ENCODE measurements at places on chromosomes 6 and 20.

DNA sequence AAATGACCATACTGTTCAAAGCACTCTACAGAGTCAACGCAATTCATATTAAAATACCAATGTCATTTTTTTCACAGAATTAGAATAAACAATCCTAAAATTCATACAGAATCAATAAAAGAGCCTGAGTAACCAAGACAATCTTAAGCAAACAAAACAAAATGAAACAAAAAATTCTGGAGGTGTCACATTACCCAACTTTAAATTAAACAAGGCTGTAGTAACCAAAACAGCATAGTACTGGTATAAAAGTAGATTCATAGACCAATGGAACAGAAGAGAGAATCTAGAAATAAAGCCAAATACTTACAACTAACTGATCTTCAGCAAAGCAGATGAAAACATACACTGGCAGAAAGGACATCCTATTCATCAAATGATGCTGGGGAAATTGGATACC, 346.9 kb upstream of the JAG1 start:
- no peak for DNase-seq

- peak; percentile 1 for DNase-seq
These were observed 814.8 kb downstream of the MAFB start for GRCh38 chr20:39874049-39874893.

DNA sequence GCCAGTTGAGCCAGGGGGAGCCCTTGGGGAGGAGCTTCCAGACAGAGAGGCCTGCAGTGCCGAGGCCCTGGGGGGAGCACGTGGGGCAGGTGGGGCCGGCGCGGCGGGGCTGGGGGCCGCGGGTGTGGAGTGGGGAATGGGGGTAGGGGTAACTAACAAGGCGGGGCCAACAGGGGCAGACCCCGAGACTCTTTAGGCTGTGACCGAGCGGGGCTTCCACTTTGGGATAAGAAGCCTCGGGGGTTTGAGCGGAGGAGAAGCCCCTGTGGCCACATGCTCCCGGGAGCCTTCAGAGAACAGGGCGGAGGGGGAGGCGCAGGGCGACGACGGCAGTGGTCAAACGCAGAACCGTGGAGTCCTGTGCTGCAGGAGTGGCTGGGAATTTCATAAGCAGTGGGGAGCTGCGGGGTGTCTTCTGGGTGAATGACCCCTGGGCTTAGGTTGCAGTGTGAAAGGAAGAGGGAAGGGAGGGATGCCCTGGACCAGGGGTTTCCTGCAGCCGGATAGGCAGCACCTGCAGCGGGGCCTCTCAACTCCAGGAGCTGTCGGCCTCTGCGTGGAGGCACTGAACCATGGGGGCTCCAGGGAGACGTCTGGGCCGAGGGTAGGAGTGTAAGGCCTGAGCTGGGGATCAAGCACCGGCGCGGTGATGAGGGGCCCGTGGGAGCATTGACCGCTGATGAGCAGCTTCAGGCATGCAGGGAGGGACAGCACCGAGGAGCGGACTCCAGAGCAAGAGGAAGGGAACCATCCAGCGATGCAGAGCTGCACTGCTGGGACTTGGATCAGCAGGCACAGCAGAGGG, 121.0 kb downstream of the SYNDIG1 start:
- DNase-seq, result no peak

- no peak for DNase-seq
These were observed 57.4 kb downstream of the PRL start for GRCh38 chr6:22239261-22239921.

DNA sequence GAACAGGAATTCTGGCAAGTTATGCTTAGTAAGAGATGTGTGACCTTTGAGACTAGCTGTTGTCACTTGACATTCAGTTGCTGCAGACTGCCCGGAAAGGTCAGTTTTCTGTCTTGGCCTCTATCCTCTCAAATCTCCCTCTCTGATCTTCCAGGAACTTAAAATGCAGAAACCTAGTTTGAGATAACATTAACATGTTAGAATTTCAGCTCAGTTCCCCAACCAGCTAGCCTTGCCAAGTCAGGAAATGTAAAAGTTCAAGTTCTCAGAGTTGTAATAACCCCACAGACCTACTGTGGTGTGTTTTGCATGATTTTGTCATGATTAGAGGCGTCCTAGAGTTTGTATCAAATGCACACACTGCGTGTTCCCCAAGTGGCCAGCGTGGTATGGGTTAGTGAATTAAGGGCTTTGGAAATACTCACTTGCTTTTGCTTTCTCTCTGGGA, 46.6 kb downstream of the DUSP22 start:
- no peak for DNase-seq

DNA sequence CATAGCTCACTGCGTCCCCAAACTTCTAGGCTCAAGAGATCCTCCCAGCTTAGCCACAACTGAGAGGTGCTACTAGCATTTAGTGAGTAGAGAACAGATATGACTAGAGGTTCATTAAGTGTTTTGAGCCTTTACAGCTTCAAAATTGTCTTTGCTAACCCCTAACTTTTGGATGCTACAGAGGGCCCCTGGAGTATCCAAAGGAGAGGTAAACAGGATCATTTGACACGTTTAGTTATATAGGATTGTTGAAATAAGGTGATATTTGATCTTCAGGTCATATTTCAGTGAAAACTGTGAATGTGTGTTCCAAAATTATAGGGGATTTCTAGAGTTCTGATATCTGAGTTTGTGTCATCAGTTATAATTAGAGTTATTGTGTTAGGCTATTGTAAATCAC, 19.2 kb upstream of the HFE start:
- no peak for DNase-seq

GRCh38 chr6:153001767-153002612, 519 bp downstream of the MTRF1L start:
- peak; percentile 29 for DNase-seq

DNA sequence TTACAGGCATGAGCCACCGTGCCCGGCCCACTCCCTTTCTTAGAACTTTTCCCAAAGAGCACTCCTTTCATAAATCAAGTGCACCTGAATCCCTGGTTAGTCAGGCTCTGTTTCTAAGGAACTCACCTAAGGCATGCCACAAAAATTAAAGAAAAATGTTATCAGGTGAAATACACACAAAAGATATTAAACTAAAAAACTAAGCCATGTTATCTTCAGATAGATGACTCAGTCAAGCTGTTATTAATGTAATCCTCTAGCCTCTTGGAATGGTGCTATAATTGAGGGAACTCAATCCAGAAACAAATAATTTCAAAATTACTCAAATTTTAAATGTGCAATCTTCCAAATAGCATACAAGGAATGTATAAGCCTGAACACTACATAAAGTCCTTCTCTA, 83.0 kb downstream of the TENT5A start:
- no peak for DNase-seq

GRCh38 chr6:134600671-134601070, 282.8 kb upstream of the SGK1 start:
- DNase-seq, result no peak

- DNase-seq, result no peak
These were observed 50.0 kb upstream of the SCGN start for GRCh38 chr6:25601800-25602673.

- DNase-seq, result no peak
These were observed 676.6 kb downstream of the DHX35 start for GRCh38 chr20:39638731-39639130.

- DNase-seq, result no peak
These were observed 32.1 kb downstream of the BFSP1 start for GRCh38 chr20:17499041-17499440.

GRCh38 chr6:132780770-132781371, 17.6 kb downstream of the SLC18B1 start:
- no peak for DNase-seq

- DNase-seq, result peak; percentile 59
These were observed 7.2 kb upstream of the SERPINB1 start for GRCh38 chr6:2848851-2849250.

GRCh38 chr6:508614-509013, 117.1 kb downstream of the IRF4 start:
- no peak for DNase-seq

GRCh38 chr6:70686548-70687133, 19.0 kb downstream of the SMAP1 start:
- DNase-seq, result no peak

DNA sequence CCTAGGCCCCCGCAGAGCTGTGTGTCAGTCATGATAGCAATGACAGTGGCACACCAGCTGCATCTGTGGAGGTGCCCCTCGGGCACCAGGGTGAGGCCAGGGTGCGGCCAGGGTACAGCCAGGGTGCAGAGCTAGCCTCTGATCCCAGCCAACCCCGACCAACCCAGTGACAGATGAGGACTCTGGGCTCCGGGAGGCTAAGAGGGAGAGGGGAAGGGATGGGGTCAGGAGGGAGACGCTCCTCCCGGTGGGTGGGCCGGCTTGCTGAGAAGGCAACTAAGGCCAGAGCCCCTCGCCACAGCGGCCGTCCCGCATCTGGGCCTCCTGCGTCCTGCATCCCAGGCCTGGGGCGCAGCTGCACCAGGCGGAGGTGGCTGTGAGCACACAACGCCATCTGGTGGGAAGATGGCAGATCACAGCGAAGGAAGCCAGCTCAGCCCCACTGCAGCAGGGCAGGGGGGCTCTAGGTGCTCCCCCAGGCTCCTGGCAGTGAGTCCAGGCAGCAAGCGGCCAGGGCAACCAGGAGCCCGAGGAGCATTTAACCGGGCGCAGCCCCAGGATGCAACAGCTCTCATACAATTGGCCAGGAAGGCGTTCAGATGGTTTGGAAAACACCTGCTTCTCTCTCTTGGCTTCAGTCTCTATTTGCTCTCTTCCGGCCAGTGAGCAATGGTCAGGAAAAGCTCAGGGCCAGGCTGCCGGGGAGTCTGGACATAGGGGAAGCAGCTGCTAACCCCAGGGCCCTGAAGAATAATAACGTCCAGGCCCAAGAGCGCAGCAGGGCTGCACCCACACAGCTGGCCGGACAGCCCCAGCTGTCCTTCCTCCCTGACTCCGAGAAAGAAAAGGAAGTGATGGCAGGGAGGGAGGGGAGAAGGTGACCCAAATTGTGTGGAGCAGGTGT, 169.4 kb downstream of the TAF4 start:
- peak; percentile 10 for DNase-seq

DNA sequence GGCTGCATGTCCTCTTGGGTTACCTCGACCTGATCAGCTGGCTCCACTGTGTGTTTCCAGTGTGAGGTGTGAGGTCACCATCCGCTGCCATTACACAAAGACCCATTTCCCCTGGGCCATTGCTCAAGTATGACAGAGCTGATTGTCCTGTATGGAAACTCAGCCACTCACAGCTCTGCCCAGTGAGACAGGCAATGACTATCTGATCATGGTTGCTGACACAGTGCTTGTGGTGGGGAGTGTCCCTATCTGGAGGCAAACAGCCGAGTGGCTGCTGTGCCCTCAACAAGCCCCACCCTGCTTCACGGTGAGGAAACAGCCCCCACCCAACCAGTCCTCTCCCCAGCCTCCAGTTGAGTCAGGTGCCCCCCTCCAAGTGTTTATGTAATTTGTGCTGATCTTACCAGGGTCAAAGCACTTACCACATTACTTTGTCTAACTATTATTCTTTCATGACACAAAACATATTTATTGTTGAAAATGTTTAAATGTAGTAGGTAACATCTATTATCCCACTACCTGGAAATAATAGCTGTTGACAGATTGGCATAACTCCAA, 11.7 kb upstream of the MAPK13 start:
- DNase-seq, result peak; percentile 55

DNA sequence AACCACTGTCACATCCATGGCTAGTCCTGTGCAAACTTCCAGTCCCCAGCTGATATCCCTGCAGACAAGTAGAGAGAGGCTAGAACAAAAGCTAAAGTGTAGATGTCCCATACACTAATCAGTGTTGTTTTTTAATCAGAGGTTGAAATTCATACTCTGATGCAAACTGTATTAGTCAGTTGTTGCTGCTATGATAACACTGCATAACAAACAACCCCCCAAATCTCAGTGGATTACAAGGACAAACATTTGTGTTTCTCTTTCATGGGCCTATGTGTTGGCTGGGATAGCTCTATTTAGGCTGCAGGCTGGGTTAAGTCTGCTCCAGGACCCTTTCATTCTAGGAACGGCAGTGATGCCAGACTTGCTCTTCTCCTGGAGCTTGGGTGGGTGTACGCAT, 26.8 kb downstream of the BNIP5 start:
- no peak for DNase-seq

- DNase-seq, result no peak
These were observed 95.9 kb upstream of the PRL start for GRCh38 chr6:22392711-22393110.

DNA sequence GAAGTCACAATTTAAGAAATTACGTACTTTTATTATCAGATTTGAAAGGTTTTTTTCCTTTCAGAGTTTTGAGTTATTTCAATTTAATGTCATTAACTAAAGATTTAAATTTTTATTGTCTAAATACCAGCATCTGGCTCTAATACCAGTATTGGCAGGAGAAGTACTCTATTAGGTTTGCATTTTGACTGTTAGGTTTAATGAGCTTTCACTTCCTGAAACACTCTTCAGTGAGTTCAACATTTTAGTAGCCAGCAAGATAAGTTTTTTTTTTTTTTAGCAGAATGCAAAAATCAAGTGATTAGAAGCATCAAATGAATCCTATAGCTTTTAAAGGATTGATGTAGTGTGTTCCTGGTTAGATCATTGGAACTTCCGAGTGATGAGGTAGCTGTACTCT, 34.0 kb upstream of the SCGN start:
- DNase-seq, result no peak

GRCh38 chr20:17559338-17559737, 10.5 kb upstream of the DSTN start:
- DNase-seq, result no peak

DNA sequence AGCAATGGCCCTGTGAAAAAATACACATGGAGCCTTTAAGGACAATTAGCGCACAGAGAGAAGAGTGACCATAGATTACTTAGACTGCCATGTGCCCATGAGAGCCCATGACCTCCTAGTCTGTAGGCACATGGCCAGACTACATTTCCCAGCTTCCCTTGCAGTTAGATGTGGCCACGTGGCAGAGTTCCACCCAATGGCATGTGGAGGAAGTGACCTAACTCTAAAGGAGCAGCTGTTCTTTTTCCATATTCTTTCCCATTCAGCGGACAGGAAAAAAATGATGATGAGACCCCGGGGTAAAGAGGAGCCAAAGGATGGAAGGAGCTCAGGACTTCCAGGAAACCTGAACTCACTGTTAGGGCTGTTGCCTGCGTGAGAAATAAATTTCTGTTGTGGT, 116.6 kb downstream of the CBLN4 start:
- no peak for DNase-seq

DNA sequence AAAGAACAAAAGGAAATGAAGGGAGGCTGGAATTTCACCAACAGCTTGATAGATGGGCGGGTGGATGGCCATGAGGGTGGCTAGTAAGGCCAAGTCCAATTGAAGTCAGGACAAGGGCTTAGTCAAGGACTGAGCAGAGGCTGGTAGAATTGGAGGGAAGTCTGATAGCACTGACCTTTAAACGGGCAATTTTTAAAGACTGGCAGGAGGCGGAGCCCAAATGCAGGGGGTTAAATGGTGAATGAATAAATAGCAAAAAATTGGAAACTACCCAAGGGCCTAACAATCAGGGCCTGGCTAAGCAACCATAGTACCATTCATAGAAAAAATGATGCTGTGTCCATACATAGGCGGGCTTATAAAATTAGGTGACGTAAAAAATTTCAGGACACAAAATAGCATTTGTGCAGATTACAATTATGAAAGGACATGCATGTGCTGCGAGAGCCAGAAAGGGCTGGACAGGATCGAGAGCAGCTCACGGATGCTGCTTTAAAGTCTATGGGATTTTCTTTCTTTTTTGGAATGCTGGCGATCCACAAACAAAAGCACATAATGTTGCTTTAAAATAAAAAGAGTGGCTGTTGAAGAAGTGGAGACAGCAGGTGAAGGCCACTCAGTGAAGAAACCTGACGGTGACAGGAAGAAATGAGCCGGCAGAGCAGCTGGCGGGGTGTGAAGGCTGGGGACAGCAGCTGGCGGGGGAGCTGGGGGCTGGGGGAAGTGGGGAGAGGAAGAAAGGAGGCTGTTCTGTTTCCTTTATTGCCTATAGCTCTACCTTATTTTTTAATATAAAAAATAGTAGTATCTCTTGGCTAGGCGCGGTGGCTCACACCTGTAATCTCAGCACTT, 42.8 kb upstream of the TAF8 start:
- peak; percentile 29 for DNase-seq
